Hematopoietic multipotent progenitor cell treated with erythropoietin and hydrocortisone succinate and interleukin-3 and kit ligand, for 8 days (in vitro differentiated cells): ENCODE measurements at places on chromosomes 3 and 15.
A peak's percentile ranks its signal among the peaks of the same experiment; 100 is the strongest.

DNA sequence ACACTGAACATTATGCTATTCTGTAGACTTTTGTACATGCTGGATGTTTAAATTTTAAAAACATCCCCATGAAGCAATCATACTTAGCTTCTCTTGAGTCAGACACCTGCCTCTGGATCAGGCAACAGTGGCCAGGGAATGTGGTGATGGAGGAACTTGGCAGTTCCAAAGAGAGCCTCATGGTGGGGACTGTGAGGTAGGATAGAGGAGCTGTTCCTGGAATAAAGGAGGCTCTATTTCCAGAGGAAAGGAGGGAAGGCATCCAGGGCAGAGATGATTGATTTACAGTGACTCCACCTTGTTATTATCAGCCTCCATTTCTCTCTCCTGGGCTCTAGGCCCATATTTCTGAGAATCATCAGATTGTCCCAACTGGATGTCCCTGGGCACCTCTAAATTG, 35.0 kb upstream of the ABHD17C start:
- peak; percentile 2 for DNase-seq

DNA sequence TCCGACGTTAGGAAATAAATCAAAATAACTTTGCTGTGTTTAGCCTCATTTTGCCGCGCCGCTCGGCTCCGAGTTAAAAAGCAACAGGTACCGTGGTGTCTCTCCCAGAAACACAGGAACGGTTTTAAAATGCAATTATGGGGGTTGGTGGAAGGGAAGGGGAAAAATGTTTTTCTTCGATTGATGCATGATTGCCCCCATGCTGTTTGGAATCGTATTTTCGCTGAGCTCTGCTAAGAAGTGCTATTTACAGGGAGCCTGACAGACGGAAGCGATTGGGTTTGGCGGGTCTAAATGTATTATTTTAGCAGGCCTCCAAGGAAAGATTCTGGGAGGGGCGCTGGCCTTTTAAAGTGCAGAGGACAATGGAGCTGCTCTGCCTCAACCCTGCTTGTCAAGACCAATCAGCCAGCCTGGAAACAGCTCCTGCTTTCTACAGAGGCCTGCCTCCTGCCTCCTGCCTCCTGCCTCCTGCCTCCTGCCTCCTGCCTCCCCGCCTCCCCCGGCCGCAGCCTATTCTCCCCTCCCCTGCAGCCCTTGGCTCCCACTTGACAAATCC, 156.7 kb upstream of the TLE3 start:
- DNase-seq, result no peak

DNA sequence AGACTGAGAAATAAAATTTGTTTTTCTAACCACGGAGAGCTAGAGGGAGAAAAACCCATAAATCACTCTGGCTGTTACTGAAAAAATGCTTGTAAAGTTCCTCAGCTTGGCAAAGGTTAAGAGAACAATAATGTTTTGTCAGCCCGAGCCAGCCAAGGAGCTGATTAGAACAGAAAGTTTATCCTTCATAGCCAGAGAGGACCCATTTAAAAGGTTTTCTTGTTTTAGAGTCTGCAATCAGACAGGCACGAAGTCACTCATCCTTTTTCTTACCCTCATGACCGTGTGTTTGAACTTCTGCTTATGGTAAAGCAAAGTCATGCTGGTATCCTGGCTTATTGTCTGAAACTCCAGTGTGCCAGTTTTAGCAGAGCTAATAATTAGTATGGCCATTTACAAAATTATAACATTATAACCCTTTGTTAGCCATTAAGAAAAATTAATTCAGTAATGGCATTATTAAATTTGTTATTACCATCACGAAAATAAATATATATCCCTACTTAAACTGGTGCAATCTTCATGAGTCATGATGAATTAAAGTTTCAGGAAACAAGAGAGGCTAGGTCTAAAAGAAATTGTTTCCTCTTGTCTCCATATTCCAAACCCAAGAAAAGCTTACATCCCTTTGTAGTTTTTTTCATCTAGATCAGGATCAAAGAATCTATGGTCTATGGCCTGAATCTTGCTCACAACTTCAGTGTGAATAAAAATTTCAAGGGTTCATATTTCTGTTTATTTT, 13.5 kb upstream of the STXBP5L start:
- DNase-seq, result no peak

DNA sequence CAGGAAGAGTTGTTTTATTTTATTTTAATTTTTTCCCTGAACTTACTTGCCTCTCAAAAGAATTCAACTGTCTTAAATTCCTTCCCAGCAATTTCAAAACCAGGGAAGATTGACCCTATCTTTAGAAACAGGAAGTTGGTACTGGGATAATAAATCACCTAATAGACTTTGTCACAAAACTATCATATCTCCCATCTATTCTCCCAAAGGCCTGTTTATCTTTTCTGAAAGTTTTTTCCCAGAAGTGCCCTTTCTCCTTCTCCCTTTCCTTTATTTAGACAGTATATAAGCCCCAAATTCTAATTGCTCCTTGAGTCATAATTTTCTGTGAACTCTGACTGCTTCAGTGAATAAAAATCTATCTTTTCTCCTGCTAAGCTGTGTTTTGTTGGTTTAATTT, 2.9 kb upstream of the RNF7 start:
- DNase-seq, result no peak

DNA sequence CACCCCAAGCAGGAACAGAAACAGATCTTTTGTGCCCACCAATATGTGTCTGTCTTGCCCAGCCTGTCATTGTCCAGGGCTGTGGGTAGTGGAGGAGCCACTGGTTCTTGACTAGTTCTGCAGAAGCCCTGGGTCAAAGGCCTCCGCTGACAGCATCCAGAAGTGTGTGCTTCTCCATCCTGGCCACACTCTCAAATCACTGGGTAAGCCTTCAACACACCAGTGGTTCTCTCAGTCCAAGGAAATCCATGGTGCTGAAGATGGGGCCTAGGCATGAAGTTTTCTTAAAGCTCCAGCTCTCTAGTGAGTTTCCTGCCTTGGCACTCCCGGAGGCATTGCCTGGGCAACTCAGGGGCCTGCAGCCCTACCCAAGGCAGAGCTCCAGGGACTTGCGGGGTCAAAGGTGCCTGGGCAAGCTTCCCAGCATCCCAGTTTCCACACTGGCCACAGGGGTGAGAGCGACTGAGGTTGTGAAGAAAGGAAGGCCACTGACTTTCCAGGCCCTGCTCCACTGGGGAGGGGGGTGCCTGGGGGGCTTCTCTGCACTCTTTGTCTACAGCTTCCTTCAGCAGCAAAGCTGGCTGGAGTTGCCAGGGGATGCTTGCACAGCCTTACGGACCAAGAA, 37.9 kb upstream of the RPL32 start:
- peak; percentile 55 for DNase-seq

DNA sequence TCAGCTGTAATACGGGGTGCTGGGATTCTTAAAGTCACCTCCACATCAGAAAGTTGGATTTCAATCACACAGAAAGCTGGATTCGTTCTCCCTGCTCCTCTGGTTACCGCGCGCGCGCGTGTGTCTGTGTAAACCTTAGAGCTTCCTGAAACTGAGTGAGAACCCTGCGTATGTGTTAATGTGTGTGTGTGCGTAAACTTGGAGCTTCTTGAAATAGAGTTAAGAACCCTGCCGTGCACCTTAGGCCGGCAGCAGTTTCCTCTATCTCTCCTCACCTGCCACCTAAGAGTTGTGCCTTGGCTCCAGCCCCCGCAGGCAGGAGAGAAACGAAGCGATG, 531 bp downstream of the LZTFL1 start:
- peak; percentile 33 for DNase-seq

- DNase-seq, result peak; percentile 53
Measured at GRCh38 chr3:100317912-100318311, 16.6 kb upstream of the NIT2 start.

- no peak for DNase-seq
Measured at GRCh38 chr15:59632714-59633113, 21.1 kb downstream of the GCNT3 start.

- peak; percentile 26 for DNase-seq
Measured at GRCh38 chr3:98733053-98733811, 29.9 kb upstream of the ST3GAL6 start.

- no peak for DNase-seq
Measured at GRCh38 chr15:38490242-38490922, 36.5 kb downstream of the FAM98B start.

DNA sequence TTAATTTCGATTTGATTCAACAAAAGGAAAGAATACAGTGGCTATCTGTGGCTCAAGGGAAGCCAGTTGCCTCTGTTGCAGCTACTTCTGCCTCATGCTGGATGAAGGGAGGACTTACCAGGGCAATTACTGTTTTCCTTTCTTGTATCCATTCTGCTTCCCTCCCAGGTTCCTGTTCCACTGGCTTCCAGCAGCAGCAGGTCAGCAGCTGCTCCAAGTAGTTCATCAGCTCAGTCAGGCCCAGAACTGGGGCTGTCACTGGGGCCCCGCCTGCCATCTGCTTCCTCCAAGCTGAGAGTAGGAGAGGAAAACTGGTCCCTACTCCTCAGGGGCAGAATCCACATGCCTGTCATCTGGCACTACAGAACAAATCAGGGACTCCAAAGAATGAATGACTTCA, 48.6 kb upstream of the ULK4 start:
- no peak for DNase-seq

DNA sequence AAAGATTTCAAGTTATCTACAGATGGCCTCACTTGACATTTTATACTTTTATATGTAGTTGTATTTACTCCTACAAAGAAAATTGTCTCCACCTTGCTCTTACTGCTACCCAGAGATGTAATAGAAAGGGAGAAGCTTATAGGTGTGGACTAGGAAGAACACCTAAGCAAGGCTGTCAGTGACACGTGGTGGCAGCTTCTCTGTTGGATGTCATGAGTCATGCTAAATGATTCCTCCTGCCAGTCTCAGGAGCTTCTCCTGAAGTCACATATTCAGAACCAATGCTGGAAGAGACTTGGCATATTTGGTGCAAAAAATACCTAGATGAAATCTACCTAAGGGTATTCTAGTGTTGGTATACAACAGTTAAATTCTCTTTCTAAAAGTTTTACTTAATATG, 184.7 kb downstream of the LRRC3B start:
- no peak for DNase-seq

- DNase-seq, result no peak
Measured at GRCh38 chr3:189646853-189647542, 15.8 kb downstream of the TP63 start.

- DNase-seq, result peak; percentile 73
Measured at GRCh38 chr3:107367353-107367752, 9.9 kb upstream of the CCDC54 start.

GRCh38 chr3:196931828-196932587, 10.3 kb downstream of the NCBP2 start:
- no peak for DNase-seq

GRCh38 chr15:38512901-38513300, 51.7 kb downstream of the RASGRP1 start:
- DNase-seq, result peak; percentile 16

DNA sequence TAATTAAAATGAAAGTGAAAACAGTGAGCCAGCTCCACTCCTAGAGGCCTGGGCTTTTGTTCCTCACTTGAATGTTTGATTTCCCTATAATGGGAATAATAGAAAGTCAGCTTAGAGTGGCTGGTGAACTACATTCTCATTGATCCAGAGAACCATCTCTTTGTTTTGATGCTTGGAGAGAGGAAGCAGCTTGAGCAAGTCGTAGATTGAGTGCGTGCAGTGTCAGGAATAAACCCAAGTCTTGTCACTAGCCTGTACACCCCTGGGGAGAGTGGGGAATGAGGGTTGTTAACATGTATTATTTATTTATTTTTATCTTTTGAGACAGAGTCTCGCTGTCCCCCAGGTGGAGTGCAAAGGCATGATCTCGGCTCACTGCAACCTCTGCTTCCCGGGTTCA, 885 bp upstream of the LSG1 start:
- peak; percentile 22 for DNase-seq

DNA sequence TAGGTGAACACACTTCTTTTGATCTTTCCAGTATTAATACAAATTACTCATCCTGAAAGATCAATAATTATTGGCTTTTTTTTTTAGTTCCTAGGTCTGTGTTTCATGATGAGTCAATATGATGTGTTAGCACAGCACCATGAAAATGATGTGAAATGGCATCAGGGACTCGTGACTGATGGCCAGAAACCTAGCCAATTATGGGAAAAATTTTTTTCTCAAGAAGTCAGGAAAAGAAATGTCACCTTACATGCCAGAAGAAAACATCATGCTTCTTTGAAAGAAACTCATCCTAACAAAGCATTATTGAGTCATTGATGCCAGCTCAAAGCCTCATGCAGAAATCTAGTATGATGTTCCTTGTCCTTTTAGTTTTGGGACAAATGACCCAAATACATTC, 468.3 kb upstream of the CBLB start:
- no peak for DNase-seq

DNA sequence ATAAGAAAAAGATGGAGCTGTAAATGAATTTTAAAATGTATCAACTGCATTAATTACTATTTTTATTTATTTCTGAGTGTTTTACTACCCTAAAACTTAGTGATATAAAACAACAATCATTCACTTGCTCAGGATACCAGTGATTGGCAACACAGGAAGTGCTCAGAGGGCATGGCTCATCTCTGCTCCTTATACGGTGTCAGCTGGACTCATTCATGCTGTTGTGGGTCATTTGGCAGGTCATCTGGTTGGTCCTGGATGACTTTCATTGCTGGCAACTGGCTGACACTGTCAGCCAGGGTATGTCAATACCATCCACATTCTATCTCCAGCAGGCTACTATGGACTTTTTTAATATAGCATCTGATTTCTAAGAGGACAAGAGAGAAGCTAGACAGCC, 689.6 kb upstream of the NECTIN3 start:
- DNase-seq, result no peak

DNA sequence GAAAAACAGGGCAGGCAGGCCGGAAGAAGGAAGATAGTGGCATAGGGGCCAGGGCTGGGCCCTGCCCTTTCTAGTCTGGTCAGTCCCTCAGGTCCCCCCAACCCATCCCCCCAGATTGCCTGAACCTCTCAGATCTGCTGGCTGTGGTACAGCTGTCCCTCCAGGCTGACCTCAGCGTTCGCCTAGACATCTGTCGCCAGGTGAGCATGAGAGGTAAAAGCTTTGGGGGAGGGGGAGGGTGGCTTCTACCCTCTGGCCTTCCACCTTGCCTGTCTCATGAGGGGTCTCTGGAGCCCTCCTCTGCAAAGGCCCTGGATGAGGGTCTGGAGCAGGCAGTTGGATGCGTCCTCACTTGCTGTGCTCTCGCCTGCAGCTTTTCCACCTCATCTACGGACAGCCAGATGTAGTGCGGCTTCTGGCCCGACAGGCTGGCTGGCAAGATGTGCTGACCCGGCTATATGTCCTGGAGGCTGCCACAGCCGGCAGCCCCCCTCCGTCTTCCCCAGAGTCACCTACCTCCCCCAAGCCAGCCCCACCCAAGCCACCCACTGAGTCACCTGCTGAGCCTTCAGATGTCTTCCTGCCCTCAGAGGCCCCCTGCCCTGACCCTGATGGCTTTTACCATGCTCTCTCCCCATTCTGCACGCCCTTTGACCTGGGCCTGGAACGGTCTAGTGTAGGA, 20.2 kb downstream of the NBEAL2 start:
- DNase-seq, result no peak
